ENCODE measurements at places on chromosomes 6 and 20.

GRCh38 chr6:100088009-100088408, 94.0 kb upstream of the MCHR2 start:
- no peak for DNase-seq

DNA sequence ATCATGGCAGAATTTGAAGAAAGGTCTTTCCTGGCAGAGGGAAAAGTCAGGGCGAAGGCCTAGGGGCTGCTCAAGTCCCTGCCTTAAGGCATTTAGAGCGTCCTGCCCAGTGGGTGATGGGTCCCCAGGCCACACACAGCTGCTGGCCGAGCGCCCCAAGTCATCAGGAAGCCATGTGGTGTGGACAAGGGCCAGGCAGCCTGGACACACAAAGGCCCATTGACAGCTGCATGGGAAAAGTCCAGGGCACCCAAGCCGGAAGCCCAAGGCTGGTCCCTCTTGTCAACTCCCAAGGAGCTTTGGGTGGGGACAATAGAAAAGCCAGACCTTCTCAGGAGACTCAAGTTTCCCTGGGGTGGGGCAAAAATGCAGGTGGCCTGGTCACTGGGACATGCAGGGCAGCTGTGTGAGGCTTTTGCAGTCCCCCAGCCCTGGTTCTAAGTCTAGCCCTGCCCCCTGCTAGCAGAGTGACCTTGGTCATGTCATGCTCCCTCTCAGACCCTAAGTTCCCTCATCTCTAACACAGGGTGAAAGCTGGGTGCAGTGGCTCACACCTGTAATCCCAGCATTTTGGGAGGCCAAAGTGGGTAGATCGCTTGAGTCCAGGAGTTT, 44.3 kb upstream of the PTGIS start:
- no peak for DNase-seq

- DNase-seq, result no peak
These were observed 3.7 kb downstream of the TFAP2D start for GRCh38 chr6:50716899-50717509.

GRCh38 chr6:159826968-159827647, 27.0 kb downstream of the PNLDC1 start:
- no peak for DNase-seq

- DNase-seq, result no peak
These were observed 153.0 kb upstream of the PTPN1 start for GRCh38 chr20:50356962-50357782.

- no peak for DNase-seq
These were observed 109.2 kb upstream of the ASF1A start for GRCh38 chr6:118784641-118785164.

DNA sequence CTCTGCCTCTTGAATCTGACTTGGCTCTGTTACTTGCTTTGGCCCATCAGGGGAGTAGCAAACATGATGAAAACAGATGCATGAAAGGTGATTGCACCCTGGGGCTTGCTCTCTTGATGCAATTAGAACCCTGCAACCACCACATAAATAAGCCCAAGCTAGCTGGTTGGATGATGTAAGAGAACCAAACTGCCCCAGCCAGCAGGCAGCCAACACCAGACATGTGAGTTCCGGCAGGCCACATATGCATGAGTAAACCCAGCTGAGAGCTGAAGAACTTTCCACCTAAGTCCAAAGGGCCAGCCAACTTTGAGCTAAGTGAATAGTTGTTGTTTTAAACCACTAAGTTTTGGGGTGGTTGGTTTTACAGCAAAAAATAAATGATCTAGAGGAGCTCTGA, 268.4 kb downstream of the FARS2 start:
- no peak for DNase-seq

DNA sequence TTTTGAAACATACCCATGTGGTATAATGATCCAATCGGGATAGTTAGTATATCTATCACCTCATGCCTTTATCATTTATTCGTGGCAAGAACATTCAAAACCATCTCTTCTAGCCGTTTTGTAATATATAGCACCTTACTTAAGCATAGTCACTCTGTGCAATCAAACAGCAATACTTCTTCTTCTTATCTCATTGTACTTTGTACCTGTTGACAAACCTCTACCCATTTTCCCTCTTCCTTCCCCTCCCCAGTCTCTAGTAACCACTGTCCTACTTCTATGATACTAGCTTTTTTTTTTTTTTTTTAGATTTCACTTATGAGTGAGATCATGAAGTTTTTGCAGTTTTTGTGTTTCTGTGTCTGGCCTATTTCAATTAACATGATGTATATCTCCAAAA, 296.7 kb downstream of the EYS start:
- DNase-seq, result no peak

DNA sequence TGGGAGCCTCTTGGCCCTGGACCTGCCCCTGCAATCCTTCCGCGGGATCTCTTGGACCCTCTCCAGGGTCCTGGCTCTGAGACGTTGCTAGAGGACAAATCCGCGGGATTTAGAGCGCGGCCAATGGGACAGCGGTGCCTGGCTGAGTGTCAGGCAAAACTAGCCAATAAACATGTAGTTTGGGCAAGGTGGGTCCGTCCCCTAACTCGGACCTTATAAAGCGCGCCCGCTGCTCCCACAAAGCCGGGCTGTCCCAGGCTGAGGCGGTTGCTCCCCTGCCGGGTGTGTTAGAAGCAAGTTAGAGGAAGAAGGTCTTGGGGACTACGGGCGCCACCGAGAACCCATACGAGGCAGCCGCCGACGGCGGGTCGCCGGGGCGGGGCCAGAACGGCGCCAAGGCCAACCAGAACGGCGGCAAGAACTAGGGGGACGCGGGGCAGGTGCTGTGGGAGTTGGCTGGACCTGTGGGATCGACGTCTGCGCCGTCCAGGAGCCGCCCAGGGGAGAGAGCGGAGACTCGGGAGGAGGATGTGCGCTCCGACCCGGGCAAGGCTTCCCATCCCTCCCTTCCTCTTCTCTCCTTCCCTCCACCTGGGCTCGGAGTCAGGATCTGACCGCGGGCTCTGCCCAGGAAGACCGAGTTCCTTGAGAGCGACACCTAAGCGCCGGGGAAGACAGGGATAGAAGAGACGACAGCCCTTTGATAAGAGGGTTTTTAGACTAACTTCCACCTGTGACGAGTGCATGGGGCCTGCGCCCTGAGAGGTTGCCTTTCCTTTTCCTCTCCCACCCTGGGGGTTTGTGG, 6.5 kb upstream of the TMEM14A start:
- peak; percentile 17 for DNase-seq

- DNase-seq, result no peak
These were observed 112.0 kb upstream of the RNF24 start for GRCh38 chr20:4127344-4127743.

GRCh38 chr6:159037756-159038290, 7.0 kb downstream of the TAGAP start:
- no peak for DNase-seq

GRCh38 chr20:11810311-11811083, 107.2 kb upstream of the BTBD3 start:
- no peak for DNase-seq

DNA sequence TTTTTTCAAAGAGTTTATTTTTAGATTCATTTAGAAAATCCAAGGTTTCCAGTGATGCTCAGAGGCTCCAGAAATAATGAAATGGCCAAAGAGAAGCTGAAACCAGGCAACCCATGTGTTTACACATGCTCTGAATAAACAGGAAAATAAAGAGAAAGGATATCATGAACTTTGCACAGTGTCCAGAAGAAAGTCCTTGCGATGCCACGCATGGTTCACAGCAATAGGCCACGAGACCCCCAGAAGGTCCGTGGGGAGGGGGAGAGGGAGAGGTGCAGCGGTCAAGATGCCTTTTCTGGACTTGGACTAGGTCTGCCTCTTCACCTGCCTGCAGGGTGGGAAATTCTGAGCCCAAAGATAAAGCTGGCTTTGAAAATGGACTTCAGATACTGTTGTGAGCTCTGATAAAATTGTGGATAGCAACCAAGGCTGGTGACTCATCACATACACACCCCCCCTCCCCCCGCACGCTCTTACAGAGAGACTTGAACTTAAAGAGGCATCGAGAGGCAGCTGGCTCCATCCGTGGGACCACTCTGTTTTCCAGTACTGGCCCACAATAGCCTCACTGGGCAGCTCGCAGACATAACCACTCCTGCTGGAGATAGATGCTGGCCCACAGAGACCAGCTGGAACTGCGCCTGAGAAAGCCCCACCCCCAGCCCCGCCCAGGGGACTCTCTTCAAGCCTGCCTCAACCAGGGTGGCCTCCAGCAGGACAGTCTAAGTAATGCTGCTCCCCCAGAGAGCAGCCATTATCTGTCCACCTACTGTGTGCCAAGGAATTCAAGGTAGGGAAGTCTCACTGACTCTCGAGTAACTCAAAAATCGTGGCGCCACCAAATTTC, 21.2 kb upstream of the NFATC2 start:
- DNase-seq, result no peak

DNA sequence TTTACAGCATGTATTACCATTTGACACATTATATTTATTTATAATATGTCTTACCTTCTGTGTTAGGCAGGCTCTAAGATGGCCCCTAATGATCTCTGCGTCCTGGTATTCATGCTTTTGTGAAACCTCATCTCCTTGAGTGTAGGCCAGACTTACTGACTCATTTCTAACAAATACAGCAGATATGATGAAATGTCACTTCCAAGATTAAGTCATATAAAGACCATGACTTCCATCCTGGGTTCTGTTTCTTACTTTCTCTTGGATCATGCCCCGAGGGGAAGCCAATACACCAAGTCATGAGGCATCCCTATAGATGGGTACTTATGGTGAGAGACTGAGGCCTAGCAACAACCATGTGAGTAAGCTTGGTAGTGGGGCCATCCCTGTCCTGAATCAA, 30.2 kb downstream of the ZHX3 start:
- no peak for DNase-seq

- DNase-seq, result no peak
These were observed 41.7 kb downstream of the SLC24A3 start for GRCh38 chr20:19253916-19254820.

DNA sequence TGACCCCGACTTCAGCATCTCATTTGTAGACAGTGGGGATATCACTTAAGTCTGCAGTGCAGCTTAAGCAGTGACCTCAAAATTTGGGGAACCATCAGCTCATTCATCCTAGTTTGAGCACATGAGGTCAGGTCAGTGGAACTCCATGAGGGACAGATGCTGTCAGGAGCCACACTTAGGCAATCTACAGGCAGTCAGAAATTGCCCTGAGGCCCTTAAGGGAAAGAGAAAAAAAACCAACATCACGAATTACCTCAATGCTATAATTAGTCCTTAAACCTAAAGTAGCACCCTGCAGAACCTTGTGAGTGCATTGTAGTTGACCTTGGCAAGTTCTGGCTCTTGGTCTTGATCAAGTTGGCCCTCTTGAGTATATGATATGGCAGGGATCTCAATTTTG, 21.1 kb downstream of the TMEM74B start:
- DNase-seq, result no peak

DNA sequence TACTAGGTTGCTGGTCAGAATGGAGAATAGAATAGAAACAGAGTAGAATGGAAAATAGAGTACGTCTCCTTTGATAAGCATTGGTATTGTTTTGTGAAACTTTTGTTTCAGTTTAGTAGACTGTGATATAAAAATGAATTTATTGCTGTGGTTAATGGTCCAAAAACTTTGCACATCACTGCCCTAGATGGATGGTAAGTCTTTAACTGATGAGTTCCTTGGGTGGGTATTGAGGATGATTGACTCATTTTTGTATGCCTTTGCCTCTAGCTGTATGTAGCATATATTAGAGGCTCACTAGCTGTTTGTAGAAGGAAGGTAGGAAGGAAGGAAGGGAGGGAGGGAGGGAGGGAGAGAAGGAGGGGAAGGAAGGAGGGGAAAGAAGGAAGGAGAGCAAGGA, 48.3 kb downstream of the ZDHHC14 start:
- no peak for DNase-seq
